Occipital lobe (tissue), 3 donors: ENCODE measurements at places on chromosomes 4 and X. TPM values are rescaled to one million over a fixed set of nuclear protein-coding genes. Genes with fewer than 3 reads are reported as not detected.

DNA sequence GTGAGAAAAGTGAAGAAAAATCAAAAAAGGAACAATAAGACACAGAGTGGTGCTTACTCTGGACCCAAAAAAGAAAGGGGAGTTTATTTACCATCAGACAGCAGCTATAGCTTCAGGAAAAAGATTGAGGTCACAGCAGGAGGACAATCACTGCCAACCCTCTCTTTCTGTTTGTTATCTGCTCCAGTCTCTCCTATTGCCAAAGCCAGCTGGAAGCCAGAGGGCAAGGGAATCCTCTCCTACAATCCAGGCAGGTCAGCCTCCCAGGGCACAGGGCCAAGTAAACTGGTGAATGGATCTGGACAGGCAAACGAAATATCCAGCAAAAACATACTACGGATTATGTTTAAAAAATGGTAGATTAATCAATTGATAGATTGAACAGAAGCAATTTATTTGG is 306.9 kb upstream of the SLIT2 start:
- DNase-seq, result no peak

DNA sequence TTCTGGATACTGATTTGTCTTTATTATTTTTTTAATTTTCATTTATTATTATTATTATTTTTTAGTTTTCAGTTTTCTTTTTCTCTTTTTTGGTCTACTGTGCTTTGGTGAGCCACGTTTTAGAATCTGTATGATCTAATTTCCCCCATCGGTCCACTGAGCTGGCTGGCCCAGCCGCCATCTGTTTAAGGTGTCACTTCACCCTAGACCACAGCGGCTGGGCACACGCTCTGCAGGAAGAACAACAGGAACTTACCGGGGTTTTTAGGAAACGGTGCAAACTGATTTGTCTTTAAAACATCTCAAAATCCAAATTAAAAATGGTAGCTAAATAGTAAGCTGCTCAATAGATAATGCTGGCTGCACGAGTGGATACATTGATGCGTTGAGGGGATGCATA is 48.8 kb upstream of the AMOT start:
- DNase-seq, result no peak

DNA sequence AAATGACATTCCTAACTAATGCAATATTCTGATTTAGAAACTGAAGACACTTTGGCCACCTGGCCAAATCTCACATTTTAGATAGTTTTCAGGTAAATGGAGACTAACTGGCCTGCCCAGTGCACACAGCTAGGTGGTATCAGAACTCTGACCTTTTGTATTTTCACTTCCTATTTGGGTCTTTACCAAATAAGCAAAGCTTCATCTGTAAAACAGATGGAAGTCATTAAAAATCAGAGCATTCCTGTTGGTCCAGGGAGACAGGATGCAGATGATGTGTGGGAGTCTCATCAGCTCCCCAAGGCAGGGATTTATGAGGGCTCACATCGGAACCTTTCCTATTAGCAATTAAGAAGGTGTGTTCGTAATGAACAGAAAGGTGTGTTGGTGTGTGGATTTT is 57.7 kb downstream of the ARHGAP10 start:
- no peak for DNase-seq

Gene MAGIX
- total RNA-seq, result 3.4 TPM

GRCh38 chrX:41336447-41336846 is 2.5 kb downstream of the DDX3X start:
- DNase-seq, result no peak

Gene TKTL2
- total RNA-seq, result 0.47 TPM

- DNase-seq, result no peak
These were observed 46.7 kb downstream of the PTCHD1 start for GRCh38 chrX:23381099-23382087.
